ENCODE measurements at places on chromosomes 3 and 15.

GRCh38 chr3:4981665-4982494 lies 2.6 kb downstream of the BHLHE40 start:
- DNase-seq: no peak

DNA sequence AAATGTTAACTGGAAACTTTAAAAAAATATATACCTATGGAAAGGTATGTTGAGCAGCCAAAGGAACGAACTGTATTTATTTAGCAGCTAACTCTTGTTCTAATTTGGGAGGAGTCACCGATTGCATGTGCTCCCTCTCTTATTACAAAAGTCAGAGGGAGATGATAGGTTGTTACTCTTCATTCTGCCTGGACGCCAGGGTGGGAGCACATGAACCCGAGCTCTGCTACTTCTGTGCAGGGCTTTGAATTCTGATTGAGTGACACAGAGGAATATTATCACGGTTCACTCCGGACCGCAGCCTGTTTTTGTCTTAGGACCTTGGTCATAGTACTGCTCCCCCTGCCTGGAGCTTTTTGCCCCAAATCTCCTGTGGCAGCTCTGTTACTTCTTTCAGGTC lies 36.9 kb upstream of the LRIG1 start:
- DNase-seq: no peak

- DNase-seq: no peak
Observed at GRCh38 chr15:70954733-70955132, 62.1 kb downstream of the LRRC49 start.

- no peak for DNase-seq
Observed at GRCh38 chr3:78974181-78974790, 793.5 kb downstream of the ROBO1 start.

DNA sequence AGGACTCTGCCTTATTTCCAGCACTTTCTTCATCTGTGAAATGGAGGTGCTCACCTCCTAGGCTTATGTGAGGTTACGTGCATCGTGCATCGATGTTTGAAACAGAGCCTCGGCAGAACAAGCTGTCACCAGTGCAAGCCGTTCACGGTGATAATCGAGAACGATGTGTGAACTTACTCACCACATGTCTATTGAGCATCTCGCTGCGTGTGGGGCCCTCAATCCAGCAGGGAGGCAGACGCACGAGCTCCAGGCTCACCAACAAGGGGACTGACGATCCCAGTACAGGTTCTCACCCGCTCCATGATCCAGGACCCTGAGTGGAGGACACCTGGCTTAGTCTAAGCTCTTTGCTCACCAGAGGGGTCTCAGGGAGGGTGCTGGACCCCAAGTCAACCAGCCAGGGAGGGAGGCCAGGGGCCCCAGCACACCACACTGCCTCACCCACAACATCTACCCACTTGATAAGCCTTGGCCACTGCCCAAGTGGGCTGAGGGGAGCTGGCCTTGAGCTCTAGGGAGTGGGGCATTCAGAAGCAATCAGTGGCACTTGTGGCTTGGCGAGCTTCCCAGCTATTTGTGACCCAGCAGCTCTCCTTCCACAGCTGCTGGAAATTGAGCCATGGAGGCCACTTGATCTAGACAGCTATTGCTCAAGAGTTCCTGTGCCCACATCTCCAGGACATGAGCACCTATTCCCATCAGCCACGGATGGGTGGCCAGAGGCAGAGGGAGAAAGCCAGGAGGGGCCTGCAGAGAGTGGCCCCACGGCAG lies 34.4 kb upstream of the SLC6A1 start:
- DNase-seq: no peak

- DNase-seq: no peak
Observed at GRCh38 chr3:59979542-59979941, 929.7 kb upstream of the CFAP20DC start.

DNA sequence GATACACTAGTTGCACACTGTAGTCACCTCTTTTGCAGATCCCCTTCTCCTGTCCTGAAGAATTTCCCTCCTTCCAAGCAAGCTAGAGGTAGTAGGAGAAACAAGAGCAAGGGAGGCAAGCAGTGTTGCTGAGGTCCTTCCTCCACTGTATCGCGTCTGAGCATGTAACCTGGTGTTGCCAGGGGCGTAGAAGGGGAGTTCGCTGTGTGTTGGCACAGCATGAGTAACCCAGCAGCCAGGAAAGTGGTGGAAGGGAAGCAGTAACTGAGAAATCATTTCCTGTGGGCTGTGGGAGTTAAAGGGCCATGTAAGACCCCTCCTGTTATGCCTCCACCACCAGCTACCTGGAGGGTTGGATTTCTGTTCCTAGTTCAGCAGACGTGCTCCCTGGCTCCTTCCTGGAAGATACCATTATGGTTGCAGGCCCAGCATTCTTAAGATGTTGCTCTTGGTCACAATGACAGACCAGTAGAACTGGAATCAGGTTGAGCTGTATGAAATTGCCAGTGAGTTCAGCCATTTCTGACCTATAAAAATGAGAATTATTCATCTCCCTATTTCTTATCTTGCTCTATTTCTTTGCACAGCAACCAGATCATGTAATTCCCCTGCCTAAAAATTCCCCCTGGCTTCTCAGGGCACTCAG lies 215.3 kb upstream of the TOPAZ1 start:
- DNase-seq: no peak

GRCh38 chr3:139016430-139017048 lies 4.2 kb downstream of the PRR23B start:
- no peak for DNase-seq

GRCh38 chr3:23201154-23201838 lies 1.8 kb upstream of the UBE2E2 start:
- DNase-seq: no peak

DNA sequence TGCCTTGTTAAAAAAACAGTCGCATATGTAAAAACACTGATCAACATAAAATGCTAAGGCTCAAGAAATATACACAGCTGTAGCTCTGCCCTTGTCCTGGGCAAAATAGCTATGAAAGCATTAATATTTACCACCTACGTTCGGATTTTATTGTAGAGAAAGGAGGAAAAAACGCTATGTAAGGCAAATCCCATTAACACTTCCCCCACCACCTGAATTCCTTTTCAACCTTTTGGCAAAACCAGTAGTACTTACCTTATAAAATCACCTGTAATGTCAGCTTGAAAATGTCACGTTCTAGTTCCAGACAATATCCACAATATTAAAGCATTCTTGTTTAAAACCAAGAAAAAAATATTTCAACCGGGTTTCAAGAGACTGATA lies 3.6 kb downstream of the TRA2B start:
- DNase-seq: no peak
